ENCODE measurements at places on chromosomes 3 and 15.

- no peak for DNase-seq
These were observed 101.3 kb upstream of the ADAMTS9 start for GRCh38 chr3:64789111-64789510.

DNA sequence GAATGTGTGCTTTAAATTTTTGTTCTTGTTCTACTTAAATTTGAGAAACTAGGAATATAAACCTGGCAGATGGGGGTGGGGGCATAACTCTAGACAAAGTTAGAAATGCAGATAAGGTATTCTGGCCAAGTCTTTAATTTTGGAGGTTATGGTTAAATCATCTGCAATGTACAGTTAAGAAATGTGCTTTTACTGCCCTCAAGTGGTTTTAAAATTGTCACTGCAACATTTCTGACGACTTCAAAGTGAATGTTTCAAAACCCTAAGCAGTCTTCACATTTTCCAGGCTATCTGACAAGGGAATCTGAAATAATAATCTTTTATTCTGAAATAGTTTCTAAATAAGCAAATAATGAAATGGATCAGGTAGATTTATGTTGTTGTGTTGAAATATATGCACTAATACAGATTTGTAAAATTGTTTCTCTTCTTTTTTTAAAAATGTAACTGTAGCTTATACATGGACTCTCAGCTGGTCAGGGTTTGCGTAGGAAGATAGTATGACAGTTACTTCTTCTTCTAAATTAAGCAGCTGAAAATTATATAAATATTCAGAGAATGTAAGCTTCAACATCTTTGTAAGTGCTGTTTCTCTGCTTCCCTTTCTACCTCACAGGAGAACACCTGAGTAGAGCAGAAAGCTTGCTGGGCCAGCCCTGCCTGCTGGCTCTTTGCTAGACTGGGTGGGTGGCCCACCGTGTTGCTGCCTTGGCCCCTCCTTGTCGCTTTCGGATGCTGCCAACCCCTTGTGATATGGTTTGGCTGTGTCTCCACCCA is 45.0 kb downstream of the SUCNR1 start:
- DNase-seq = peak; percentile 27

GRCh38 chr3:148879256-148879655 is 14.2 kb downstream of the CPA3 start:
- DNase-seq = no peak

DNA sequence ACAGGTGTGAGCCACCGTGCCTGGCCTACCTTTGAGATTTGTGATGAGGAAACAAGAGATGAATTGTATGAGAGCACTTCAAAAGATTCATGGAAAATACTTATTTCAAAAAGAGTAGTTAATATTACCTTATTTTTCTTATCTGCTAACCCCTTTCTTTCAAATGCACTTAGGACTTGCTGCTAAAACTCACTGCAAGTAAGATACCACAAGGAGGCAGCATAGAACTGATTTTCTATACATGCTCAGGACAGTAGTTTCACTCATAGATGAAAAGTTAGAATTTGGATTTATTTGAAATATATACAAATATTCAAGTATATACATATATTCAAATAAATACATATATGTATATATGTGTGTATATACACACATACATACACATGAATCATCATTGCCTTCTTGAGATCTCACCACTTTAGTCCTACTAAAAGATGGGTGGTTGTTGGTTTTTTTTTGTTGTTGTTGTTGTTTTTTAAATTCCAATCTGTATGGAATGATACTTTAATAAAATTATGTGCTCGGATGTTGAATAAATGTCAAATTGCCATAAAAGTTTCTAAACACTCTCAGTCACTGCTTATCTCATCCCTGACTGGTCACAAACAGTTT is 2.4 kb downstream of the CCNDBP1 start:
- DNase-seq = peak; percentile 81

DNA sequence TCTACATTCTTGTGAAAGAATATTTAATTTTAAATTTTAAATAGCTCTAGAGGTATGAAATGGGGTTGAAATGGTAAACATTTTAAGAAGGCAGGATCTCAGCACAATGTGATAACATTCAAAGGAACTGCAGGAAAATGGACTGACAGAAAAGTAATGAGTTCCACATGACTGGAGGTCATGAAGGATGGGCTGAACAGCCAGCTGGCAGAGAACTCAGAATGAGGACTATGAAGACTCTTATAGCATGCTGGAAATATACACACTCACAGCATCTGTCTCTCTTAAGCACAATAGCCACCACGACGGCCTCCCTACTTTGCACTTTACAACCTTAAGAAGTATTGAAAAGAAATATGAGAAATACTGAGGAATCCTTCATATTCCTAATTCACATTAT is 94.7 kb downstream of the TNIK start:
- no peak for DNase-seq

DNA sequence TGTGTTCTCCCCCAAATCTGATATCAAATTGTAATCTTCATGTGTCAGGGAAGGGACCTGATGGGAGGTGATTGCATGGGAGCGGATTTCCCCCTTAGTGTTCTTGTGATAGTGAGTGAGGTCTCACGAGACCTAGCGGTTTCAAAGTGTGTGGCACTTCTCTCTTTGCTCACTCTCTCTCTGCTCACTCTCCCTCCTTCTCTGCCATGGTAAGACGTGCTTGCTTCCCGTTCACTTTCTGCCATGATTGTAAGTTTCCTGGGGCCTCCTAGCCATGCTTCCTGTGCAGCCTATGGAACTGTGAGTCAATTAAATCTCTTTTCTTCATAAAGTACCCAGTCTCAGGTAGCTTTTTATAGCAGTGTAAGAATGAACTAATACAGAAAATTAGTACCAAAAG is 30.6 kb upstream of the OR5H6 start:
- no peak for DNase-seq

- DNase-seq = no peak
These were observed 43.8 kb upstream of the FGD5 start for GRCh38 chr3:14775011-14775410.
